ENCODE measurements at places on chromosomes 12 and 14.

- DNase-seq: no peak
Measured at GRCh38 chr12:12600659-12601058, 11.0 kb upstream of the CREBL2 start.

GRCh38 chr14:89000007-89000942, 175.8 kb downstream of the TTC8 start:
- peak; percentile 21 for DNase-seq

GRCh38 chr14:70697701-70698100, 56.0 kb downstream of the TTC9 start:
- no peak for DNase-seq

DNA sequence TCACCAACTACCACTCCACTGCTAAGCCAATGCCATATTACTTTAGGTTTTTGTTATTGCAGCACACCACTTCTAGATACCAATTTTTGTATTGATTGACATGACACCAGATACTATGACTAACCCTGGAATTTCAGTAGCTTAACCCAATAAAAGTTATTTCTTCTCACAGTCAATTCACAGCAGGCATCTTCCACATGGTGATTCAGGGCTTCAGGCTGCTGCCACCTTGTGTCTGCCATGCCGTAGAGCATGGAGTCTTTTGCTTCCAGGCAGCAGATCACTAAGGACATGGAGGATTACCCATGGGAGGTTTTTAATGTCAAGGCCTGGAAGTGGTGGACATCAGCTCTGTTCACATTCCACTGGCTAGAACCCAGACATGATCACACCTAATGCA, 56.4 kb upstream of the LTA4H start:
- no peak for DNase-seq

DNA sequence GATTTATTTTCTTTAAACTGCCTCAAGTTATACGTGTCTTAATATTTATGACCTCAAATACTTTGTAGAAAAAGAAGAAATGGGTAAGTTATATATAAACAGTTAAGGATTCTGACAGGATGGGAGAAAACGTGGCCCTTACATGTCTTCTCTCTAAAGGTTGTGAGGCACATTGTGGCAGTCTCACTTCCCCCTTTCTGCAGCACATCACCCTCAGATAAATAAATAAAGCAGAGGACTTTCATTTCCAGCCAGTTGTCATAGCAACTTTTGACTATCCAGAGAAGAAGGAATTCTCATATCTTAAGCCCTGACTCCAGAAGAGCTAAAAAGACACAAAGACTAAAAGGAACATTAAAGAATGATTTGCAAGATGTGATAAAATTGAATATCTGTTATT, 28.8 kb upstream of the CEP83 start:
- no peak for DNase-seq

DNA sequence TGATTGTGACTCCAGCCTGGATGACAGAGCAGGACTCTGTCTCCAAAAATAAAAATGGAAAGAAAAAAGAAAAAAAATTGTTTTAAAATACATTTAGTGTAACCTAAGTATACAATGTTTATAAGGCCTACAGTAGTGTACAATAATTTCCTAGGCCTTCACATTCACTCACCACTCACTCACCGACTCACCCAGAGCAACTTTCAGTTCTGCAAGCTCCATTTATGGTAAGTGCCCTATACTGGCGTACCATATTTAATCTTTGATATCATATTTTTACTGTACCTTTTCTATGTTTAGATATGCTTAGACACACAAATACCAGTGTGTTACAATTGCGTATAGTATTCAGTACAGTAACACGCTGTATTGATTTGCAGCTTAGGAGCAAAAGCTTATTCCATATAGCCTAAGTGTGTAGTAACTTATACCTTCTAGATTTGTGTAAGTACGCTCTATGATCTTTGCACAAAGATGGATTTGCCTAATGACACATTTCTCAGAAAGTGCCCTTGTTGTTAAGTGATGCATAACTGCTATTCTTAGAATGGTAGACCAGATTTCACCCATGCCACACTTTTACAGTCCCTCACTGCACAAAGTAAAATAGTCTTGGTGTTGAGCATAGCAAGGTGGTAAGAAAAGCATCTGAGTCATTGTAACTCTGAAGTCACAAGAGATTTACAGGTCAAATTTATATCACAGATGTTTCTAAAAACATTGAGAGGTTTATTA, 151.9 kb downstream of the LRRK2 start:
- DNase-seq: no peak

GRCh38 chr14:20434701-20435581, 1.0 kb downstream of the KLHL33 start:
- no peak for DNase-seq

GRCh38 chr12:43325786-43326185, 226.2 kb downstream of the ADAMTS20 start:
- no peak for DNase-seq

GRCh38 chr12:90366286-90366685, 588.7 kb downstream of the CCER1 start:
- DNase-seq: no peak

- no peak for DNase-seq
Measured at GRCh38 chr12:111424189-111424792, 18.6 kb downstream of the SH2B3 start.

- peak; percentile 11 for DNase-seq
Measured at GRCh38 chr14:72714094-72714493, 179.8 kb downstream of the DPF3 start.

DNA sequence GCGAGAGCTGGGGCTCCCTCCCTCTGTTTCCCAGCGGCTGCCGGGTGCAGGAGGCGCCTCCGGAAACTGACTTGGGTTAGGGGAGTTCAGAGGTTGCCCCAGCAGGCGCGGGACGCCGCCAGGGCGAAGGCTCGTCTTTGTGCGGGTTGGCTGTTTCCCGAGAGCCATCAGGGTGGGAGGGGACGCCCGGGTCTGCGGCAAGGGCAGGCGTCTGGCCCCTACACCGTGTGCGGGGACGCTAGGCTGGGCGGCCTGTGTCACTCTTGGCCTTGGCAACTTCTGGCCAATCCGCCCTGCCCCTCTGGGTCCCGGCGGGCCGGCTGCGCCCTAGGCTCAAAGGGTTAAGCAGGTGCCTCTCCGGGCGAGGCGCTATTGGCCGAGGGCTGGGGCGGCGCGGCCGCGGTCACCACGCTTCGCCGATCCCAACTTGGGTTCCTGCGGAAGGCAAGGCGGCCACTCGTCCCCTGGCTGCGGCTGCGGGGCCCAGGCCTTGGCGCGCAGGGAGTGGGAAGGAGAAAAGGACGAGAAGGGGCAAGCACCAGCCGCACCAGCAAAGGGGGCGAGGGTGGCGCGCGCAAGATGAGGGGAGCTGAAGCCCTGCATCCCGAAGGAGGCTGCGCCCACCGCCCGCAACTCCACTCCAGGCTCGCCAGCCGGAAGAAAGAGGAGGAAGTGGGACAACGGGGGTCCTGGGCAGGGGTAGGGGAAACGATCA, 5.6 kb upstream of the NPAS3 start:
- DNase-seq: no peak

DNA sequence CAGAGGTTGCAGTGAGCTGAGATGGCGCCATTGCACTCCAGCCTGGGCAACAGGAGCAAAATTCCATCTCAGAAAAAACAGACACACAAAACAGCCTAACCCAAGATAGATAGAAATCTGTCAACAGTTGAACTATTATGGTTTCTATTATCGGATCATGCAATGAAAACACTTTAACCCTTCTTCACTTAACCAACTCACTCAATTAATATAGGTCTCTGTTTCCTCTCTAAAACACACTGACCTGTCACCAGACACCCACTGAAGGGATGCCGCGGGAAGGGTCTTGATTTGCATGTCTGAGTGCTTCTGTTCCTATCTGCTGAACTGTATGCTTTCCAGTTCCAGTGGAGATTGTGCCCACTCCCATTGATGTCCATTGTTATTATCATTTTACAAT, 38.0 kb upstream of the NUDT4 start:
- DNase-seq: no peak

DNA sequence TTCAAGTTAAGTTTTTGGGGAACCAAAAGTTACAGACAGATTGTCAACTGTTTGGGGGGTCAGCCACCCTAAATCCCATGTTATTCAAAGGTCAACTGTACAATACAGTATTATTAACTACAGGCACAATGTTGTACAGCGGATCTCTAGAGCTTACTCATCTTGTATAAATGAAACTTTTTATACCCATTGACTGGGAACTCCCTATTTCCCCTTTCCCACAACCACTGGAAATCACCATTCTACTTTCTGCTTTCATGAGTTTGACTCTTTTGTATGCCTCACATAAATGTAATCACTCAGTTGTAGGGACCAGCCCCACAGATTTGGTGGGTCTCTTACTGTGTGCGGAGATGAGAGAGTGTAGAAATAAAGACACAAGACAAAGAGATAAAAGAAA, 57.8 kb downstream of the SLCO1B3 start:
- DNase-seq: no peak

DNA sequence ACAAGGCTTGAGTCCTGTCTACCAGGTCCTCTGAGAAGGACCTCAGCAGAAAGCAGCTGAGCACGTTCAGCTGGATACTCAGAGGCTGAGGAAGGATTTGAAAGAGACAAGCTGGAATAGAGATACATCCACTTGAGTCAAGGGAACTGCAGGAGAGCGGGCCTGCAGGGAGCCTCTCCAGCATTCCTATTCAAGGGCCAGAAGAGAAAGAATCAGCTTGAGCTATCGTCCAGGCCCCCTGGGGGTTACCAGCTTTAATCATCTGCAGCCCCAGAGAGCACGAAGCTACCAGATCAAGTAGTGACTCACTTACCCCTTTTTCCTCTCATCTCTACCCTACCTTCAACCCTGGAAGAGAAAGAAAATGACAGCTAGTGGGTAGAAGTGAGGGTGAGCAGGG, 80.9 kb downstream of the NDUFA12 start:
- no peak for DNase-seq

DNA sequence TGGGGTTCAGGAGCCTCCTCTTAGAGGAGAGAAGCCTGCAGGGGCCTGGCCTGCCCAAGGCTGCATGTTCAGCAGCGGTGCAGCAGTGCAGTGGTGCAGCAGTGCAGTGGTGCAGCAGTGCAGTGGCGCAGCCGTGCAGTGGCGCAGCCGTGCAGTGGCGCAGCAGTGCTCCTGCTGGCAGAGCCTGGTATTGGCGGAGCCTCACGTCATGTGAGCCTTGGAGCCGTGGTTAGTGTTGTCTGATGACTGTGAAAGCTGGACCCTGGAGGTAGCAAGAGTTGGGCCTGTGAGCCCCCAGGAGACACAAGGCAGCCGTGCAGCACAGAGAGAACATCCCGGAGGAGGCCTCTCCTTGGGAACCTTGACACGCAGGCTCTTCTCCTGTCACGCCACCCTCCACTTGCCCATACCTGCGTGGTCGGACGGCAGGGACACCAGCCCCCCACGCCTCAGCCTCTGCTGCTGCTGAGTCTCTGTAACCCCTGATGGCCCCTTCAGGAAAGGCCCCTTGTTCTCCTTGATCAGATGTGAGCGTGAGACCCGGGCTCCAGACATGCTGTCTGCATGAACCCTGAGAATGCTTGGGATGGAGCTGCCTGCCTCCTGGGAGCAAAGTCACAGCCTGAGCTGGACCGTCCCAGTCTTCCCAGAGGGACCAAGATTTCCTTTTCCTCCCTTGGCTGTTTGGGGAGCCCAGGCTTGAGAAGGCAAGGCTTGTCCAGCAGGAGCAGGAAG, 193.7 kb downstream of the KIF26A start:
- no peak for DNase-seq

DNA sequence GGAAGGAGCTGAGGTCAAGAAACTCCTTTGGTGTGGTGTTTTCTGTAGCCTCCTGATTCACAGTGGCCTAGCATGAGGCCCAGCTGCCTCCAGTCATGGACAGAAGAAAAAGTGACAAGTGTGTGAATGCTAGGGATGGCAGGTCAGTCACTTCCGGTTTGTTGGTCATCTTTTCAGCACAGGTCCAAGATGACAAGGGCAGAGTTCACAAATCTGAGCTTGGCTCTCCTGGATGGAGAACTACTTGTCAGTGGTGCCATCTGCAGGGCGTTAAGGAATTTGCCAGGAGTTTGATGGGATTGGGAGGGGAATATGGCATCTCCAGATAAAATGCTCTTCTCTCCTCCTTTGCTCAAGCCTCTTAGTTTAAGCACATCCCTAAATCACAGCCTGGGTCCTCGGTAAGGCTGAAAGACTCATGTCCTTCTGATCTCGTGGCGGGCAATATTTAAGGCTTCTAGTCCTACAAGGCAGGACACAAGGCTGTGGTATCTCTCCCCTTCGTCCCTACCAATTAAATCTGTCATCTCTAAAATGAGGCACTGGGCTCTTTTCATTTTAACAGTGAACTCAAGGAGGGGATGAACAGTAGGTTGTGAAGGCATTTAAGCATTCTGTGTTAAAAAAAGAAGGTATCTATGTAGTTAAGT, 10.0 kb downstream of the TUBA1B start:
- DNase-seq: no peak

GRCh38 chr12:68117661-68118060, 41.9 kb downstream of the IFNG start:
- DNase-seq: no peak

GRCh38 chr12:116855744-116856470, 25.3 kb downstream of the HRK start:
- no peak for DNase-seq

- no peak for DNase-seq
Measured at GRCh38 chr14:94388027-94388383, 397 bp downstream of the SERPINA1 start.

DNA sequence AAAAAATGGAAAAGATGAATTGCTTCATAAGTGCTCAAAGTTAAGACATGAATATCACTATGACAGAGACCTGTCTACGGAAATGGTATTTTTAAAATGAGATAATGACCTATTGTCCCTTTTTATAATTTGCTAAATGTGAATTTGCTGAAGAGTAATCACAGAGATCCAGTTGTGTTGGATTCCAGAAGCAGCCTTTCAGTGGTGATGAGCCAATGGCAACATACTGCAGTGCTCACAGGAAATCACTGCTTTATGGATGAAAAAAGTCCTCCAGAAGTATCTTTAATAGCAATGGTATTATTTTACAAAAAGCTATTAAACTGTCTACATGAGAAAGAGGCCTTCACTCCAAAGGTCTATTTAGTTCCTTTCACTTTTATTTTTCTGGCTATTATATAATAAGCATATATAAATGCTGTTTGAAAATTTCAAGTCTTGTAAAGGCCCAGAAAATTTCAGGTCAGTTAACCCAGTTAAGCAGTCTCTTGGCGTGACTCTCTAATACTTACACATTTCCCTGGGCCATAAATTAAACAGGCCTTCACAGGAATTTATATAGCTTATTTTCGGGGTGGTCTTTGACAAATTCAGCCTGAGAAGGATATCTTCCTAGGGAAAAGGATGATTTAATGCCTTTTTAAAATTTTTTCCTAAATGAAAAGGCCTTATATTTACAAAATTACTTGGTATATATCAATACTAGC, 55.4 kb downstream of the KCNJ8 start:
- DNase-seq: no peak

- no peak for DNase-seq
Measured at GRCh38 chr14:50213795-50214194, 17.6 kb downstream of the SOS2 start.

- DNase-seq: no peak
Measured at GRCh38 chr14:49363821-49364751, 222.1 kb downstream of the RPS29 start.
